ENCODE measurements at places on chromosomes 4 and X.

GRCh38 chr4:163090997-163091684, 75.5 kb downstream of the NAF1 start:
- DNase-seq = no peak

DNA sequence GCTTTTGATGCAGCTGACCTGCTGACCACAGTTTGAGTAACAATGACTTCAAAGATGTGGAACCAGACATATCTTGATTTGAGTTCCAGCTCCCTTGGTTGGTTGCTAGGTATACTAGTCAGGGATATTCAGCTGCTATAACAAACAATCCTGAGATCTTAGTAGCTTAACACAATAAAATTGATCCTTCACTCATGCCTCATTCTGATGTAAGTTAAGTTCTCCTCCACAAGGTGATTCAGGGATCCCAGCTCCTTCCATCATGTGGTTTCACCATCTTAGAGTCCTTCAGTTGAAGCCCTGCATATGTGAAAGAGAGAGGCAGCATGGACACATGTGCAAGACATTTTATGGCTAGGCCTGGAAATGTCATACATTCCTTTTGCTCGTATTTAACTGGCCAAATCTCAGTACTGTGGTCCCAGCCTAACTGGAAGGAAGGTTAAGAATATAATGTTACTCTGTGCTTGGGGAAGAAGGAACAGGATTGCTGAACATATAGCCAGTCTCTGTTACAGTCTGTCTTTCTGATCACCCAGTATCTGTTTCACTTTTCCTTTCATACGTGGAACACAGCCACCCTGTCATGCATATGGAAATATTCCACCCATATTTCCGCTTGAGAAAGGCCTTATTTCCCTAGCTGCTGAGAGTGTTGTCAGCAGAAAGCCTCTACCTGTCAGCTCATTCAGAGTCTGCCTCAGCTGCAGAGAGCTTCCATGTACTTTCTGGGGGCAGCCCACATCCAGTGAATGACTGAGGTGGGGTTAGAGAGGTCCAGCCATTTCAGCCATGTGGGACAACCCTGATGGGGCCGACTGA, 7.1 kb downstream of the SMIM9 start:
- no peak for DNase-seq

DNA sequence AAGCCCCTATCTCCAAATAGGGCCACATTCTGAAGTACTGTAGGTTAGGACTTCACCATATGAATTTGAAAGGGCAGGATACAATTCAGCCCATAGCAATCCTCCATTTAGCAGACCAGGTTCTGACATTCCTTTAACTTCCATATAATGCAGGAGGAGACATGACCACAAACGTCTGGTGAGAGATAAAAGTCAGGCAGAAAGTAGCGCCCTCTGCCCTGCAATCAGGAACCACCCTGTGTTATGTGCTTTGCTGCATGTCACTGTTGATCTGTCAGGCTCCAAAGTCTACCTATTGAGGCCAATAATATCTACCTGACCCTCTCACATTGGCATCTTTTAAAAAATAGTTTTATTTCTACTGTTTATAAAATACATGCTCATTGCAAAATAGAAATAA, 30.2 kb upstream of the SEPSECS start:
- no peak for DNase-seq

- DNase-seq = no peak
Observed at GRCh38 chr4:53905941-53906377, 158.4 kb downstream of the CHIC2 start.

DNA sequence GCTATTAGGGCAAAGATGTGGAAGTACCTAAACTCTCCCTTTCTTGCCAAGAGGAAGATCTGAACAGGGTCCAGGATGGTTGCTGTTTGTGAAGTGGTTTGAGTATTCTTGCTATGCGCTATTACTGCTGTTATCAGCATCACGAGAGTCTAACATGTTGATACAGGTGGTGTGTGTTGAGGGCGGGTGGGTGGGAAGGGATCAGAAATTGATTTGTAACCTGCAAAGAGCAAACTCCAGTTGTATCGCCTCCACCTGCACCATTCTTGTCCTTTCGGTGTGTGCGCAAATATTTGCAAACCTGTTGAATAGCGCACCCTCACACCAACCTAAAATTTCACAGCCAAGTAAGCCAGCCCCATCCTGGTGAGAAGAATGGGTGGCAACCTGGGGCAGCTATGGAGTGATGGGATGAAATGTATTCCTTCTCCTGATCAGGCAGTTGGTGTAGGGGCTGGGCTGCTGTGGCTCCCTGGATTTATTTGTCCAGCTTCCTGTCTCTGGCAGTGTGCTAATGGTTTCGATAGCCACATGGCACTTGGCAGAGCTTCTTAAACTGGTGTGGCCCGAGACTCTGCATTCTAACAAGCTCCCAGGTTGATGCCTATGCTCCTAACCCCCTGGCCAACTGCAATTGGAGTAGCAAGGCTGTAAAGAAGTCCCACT, 102.6 kb upstream of the SCML1 start:
- DNase-seq = no peak

GRCh38 chrX:114798907-114799306, 215.0 kb downstream of the HTR2C start:
- DNase-seq = no peak

- no peak for DNase-seq
Observed at GRCh38 chr4:93764639-93765246, 63.8 kb upstream of the ATOH1 start.

DNA sequence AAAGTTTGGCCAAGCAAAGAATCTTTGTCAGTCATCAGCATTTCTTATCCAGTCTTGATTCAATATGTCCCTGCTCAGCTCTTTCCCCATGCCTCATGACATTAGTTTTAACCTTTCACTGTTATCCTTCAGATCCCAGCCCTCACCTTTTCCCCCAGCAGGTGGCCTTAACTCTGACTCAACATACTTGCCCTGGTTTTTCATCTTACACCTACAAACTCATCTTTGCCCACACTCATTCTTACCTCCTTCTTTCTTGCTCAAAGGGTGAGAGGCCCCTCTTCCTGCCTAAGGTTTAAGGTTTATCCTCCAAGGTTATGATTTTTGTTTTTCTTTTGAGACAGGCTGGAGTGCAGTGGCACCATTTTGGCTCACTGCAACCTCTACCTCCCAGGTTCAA, 10.6 kb upstream of the ANXA5 start:
- no peak for DNase-seq

DNA sequence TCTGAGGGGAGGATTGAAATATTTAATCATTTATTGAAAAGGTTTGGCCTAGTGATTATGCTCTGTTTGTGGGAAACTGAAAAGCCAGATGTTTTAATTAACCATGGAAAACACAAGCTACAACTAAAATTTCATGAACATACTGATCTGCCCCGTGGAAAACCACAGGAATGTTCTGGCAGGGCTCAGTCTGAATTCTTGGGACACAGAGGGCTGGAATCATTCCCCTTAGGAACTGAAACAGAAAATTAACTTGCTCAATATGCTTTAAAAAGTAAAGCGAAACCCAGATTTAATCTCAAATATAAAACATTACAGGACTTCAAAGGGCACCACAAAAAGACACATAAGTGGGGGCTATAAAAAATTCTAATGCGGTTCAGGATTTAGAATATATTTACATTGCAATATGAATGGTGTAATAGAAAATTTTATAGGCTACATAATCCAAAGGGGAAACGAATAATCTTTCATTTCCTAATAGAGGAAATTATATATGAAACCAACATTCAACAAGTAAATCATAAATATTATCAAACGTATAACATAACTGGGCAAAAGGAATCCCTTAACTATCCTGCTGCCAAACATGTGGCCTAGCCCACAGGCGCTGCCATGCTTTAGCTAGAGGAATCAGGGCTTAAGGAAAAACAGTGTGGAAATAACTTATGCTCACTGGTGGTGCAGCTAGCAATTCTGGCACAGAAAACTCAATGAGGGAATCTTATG, 70.9 kb downstream of the APBB2 start:
- DNase-seq = no peak

DNA sequence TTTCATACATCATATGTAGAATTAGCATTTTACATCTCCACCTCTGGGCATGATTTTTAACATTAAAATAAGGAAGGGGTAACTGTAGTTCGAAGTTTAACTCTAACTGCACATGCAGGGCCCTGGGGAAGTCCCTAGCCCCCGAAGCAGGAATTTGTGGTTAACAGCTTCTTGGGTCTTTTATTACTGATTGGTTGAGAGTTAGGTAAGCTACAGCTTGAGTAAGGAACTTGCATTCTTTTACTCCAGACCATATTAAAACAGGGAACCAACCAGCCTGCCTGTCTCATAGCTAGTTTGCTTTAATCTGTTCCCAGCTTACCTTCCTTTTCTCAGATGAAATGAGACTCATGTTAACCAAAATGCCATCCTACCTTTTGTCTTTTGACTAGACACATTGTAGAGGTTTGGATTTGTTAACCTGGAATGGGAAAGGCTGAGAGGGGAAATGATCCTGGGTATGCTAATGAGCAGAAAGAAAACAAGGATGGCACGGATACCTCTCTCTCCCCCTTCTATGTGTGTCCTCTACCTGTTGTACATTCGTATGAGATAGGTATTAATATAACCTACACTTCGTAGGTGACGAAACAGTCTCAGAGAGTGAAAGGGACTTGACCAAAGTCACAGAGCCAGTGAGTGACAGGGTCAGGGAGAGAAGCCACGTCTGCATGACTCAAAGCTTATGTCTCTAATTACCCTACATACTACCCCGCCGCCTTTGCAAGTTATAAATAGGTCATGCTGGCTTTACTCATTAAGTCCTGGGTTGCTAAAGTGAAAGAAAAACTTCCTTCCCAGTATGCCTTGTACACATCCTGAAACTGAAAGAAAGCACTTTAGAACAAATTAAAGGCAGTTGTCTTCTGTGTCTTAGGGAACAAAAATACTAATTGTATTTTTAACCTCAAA, 119.5 kb upstream of the AFF2 start:
- no peak for DNase-seq

DNA sequence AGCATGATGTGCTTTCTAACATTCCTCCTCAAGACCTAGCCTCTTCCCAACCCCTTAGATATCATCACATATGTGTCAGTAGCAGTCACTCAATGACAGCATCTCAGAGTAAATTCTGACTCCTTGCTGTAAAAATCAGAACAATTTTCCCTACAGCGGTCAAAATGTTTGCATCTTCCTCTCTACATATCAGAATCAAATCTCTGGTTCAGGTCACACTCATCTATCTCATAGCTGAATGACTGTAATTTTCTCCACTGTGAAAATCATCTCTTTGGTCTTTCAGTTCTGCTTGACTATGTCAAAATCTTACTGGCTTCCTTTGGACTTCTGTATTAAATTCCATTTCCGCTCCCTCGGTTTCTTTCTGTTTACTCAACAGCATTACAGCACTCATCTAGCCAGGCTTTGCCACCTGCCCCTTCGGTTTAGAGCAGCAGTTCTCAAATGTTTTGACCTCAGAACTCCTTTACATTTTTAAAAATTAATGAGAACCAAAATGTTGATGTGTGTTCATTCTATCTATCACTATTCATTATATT, 57.3 kb downstream of the AGA start:
- no peak for DNase-seq

- no peak for DNase-seq
Observed at GRCh38 chr4:74428276-74428675, 16.7 kb upstream of the AREG start.

GRCh38 chr4:10421344-10422055, 35.7 kb downstream of the ZNF518B start:
- no peak for DNase-seq

GRCh38 chr4:87068583-87069021, 133.8 kb downstream of the AFF1 start:
- no peak for DNase-seq

DNA sequence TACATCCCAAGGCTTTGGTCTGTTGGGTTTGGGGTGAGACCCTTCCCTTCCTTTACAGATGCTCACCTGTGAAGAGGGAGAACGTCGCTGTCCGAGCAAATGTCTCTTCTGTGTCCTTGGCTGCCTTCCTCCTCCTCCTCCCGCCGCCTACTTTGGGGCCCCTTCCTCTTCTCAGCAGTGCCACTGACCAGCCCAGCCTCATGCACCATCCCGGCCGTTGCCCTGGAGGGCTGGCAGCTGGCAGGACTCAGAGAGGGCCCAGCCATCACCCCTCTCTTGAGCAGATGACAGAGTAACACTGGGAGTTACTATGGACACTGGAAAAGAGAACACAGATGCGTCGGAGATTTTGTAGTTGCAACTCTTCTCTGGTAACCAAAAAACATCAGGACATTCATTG, 68.2 kb downstream of the TRMT44 start:
- no peak for DNase-seq

- no peak for DNase-seq
Observed at GRCh38 chrX:124125471-124125870, 164.0 kb downstream of the STAG2 start.

DNA sequence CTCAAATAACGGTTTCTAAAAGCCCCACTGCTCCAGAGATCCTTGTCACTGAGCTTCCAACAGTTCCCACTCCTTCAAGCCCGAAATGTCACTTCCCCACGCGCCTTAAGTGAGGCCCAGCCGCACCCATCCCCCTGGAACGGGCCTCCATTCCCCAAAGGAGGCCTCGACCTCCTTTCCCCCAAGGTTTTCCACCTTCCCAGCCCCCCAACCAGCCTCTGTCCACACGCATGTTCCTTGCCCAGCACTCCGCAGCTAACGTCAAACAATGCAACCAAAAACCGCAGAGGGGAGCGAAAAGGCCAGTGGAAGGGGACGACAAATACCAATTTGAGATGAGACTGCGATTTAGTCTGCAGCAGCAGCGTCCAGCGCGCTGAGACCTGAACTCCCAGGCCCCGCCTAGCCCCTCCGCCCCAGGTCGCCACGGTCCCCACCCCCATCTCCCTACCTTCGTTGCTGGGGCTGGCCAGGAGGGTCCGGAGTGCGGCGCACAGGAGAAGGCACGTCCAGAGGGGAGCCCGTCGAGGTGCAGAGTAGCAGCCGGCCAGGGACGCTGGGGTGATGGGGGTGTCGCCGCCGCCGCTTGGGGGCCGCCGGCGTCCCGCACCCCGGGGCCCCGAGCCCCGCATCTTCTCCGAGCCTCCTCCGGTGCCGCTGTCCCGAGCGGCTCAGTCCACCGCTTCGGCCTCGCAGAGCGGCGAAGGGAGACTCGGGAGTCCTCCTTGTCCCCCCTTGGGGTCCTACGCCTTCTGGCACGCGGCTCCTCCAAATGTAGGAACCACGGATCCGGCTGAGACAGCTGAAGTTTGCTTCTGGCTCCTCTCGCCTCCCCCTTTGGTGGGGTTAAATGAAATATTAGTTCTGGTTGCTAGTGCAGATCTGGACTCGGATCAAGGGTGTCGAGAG, 924 bp downstream of the EPHA5 start:
- DNase-seq = no peak

DNA sequence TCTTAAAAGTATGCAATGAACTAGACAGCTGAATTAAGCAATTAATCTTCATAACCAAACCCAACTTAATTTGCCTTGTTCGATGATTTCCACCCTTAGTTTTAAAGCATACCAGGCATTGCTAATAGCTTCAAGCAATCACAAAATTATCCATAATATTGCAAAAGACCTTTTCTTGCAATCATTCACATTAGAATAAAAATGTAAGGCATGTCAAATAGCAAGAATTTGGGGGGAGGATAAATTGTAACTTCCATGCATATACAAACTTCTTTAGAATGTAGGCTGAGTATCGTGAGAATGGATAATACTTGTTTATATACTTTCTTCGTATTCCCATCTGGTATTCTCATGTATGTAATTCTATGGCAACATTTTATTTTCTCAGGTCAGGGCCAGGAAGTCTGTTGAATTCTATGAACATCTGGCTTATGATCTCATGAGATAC, 28.7 kb upstream of the BMP2K start:
- no peak for DNase-seq

All from activated T-cell treated with anti-CD3 and anti-CD28 coated beads for 48 hours (primary cell).